ENCODE measurements at places on chromosomes 1 and 21.

- DNase-seq = no peak
Measured at GRCh38 chr1:154094411-154094810, 60.5 kb downstream of the NUP210L start.

DNA sequence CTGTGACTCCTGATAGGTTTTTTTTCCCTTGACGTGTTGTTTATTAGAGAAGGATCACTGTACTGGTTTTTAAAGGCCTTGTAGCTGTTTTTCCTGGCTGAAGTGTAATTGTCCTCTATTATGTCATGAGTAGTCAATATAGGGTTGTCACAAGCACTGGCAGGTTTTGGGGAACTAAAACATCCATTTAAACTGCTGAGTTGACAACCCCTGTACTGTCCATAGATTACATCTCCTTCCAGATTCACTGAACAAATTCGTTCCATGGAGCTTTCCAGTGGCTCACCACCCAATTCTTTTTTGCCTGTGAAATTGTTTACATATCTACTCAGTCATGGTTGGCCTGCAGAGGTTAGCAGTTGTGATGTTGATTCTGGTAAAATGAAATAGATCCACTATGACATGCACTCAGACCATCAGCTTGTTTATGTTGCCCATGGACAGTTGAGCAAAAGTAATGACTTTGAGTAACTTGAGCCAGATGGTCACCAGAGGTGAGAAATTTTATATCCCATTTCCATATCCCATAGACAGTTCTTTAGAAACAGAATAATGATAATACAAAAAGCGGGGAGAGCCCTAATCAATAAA lies 59.9 kb upstream of the QSOX1 start:
- DNase-seq = no peak

DNA sequence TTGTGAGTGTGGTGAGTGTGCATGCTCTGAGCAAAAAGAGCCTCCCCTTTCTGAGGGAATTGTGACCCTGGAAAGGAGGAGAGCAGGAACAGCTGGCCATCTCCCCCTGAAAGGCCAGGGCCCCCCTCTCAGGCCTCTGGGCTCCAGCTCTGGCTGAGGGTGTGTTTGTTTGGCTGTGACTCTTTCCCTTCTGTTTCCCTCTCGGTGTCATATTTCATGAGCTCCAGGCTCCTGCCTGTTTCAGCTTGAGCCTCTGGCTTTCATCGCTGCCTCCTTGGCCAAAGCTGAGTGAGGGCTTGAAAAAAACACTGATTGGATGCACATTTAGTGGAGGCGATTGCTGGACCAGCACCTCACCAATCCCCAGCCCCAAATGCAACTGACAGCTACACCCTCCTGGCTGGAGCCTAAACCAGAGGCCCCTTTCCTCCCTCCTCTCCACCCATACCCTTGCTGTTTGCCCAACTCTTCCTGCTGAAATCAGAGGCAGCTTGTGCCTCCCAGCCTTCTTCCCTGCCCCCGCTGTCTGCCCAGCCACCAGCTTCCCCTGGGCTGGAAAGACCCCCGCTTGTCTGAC lies 64.1 kb downstream of the DDR2 start:
- DNase-seq = no peak

- DNase-seq = no peak
Measured at GRCh38 chr1:207003210-207003609, 29.3 kb downstream of the C1orf116 start.

DNA sequence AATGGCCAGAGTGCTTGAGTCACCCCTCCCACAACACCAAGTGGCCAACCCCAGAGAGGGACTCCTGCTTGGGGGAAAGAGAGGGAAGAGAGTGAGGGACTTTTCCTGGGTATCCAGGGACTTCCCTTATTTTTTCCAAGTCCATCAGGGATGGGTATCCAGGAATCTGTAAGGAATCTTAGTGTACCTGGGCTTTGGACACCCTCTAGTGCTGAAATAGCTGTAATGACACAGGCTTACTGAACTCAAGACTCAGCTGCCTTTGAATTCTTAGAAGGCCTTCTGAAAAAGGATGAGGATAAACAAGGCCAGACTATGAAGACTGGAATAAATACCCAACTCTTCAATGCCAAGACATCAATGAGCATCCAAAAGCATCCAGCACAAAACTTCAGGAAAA lies 12.0 kb downstream of the TSHB start:
- no peak for DNase-seq

DNA sequence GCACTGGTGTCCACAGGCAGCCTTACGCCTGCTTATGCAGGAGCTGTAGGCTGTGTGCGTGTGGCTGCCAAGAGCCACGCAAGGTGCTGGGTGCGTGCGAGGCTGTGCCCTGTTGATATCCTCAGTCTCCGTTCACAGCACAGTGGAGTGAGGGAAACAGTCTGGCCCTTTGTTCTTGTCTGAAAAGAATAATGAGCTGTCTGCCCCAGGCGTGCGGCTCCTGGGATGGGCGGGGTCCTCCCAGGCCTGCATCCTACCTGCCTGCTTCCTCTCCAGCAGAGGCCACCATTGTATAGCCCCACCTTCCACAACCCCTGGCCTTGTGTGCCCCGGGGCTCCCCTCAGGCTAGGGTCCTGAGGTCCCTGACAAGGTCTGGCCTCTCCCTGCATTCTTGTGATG lies 47.0 kb upstream of the KDM4A start:
- DNase-seq = no peak

DNA sequence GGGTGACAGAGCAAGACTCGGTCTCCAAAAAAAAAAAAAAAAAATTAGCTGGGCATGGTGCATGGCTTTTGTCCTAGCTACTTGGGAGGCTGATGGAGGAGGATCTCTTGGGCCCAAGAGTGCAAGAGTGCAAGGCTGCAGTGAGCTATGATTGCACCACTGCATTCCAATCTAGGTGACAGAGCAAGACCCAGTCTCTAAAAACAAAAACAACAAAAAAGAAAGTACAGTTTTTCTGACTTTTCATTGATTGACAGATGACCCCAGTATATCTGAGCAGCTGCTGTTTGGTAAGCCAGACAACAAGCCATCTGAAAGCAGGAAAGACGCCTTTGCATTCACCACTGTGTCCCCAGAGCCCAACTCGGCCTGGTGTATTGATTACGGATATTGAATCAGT lies 10.9 kb upstream of the DPT start:
- no peak for DNase-seq

GRCh38 chr1:158506369-158506987 lies 34.5 kb downstream of the OR10R2 start:
- DNase-seq = peak; percentile 42

DNA sequence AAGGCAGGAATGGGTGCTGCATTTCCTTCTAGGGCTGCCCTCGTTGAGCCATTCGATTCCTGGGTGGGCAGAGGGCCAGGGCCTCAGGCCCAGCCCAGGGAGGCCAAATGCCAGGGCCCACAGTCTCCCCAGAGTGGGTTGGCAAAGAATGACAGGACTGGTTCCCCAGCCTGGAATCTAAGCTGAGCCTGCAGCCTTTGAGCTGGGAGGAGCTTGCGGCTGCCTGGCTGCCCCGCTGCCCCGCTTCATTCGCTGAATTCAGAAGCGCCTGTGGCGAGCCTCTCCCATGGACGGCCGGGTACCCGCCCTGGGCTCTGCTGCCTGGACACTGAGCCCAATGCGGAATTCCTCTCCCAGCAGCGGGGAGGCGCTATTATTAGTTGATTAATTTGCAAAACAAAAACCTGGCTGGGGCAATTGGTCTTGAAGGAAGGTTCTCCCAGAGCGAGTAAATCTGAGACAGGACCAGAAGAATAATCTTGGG lies 32.3 kb upstream of the TARDBP start:
- no peak for DNase-seq

DNA sequence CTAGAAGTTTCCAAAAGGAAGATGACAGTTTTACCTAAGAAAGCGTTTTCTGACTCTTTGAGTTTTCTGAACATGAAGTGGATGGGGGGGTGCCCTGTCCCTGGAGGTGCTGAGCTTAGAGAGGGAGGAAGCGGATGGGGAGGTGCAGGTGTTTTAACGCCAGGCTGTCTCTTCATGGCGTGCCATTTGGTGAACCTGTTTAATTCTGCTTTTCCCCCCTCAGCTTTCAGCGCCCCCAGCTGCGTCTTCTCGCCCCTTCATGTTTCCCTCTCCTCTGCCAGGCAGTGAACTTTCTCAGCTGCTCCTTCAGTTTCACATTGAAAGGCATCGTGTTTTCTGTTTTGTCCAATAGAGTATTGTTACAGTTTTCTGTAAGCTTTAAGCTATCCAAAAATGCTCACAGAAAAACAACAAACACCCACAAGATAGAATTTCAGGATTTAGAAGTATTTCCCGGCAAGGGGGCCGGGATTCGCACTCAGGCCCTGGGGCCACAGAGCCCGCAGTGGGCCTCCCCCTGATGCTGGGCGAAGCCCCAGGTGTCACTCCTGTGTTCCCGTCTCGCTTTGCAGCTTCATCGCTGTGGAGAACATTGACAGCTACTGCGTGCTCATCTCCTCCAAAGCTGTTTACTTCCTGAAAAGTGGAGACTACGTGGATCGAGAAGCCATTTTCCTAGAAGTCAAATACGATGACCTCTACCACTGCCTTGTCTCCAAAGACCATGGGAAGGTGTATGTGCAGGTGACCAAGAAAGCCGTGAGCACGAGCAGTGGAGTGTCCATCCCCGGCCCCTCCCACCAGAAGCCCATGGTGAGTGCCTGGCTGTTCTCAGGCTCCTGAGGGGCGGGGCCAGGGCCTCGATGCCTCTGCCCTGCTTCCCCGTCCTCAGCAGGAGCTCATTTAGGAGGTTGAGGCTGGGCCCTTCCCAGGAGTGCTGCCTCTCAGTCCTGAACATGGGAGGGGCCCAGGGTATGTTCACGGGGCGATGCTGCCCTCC lies 111.4 kb downstream of the DHRS3 start:
- no peak for DNase-seq

GRCh38 chr1:89692601-89693521 lies 59.9 kb downstream of the LRRC8C start:
- DNase-seq = no peak

- no peak for DNase-seq
Measured at GRCh38 chr1:153771841-153772593, 3.2 kb upstream of the SLC27A3 start.

DNA sequence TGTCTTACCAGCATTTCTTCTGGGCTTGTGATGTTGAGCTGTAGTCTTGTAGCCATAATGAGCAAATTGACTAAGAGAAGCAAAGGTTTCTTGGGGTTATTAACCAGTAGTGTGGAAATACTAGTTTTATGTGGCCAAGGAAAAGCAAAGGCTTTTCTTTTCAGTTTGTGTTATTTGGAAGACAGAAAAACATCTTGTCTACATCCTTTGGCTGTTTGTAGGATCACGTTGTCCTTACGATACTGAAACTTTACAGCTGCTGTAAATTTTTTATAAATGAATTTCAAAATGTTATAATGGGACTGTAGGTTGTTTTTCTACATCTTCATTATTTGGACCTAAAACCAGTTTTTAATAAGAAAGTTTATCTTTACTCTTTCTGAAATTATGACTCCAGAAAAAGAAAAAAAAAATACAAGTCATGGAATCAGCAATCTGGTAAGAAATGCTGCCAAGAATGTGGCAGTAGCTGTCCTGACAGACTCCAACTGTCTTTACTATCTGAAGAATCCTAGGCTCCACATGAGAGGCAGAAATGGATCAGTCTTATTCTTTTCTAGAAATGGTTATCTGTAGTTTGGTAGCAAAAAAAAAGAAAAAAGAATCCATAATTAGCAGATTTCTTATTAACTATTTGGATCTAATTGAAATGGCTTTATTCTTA lies 41.6 kb upstream of the QSOX1 start:
- DNase-seq = no peak

GRCh38 chr1:12174924-12175810 lies 8.4 kb downstream of the TNFRSF1B start:
- DNase-seq = no peak

GRCh38 chr21:21057349-21058062 lies 59.3 kb downstream of the NCAM2 start:
- DNase-seq = no peak

DNA sequence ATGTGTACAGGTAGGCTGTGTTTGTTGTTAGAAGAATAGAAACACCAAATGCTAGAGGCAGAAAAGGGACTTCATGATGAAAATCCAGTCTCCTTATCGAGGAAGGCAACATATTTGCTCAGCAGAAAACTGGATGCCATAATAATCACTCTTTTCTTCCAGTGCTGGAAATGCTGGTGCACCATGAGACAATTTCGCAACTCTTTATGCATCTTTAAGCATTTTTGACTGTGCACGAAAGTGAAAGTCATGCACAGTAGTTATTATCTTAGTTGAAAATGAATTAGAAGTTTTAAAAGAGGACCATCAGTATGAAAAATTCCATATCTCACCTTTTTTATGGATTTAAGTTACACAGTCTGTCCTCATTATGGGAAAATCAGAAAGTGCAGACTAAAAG lies 29.1 kb downstream of the SMYD2 start:
- no peak for DNase-seq

DNA sequence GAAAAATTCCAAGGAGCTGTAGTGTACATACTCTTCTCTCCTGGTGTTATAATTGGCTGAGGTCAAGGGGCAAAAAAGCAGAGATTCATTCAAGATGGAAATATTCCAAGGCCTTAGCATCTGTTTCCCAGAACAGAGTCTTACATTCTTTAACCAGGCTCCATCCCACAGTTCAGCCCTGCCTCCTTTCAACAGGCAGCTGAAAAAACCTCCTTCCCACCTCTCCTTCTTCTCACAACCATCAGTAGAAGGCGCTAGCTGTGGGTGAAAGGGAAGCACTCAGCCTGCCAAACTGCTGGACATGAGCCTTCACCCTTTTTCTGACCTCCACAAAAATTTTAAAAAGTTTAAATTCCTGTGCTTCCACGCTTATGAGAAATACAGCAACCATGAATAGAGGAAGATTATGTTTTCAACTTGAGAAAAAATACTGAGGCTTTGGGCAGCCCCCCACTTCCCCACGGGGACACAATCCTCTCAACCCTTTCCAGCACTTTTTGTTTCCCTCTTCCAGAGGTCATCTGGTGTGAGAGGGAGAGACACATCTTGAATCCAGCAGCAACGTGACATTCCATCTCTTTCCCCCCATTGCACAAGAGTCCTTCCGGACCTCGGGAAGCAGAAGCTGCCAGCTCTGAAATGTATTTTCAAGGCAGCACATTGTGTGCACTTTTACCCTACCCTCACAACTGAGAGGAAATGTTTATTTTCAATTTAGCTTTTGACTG lies 43.2 kb upstream of the FMO2 start:
- DNase-seq = no peak

DNA sequence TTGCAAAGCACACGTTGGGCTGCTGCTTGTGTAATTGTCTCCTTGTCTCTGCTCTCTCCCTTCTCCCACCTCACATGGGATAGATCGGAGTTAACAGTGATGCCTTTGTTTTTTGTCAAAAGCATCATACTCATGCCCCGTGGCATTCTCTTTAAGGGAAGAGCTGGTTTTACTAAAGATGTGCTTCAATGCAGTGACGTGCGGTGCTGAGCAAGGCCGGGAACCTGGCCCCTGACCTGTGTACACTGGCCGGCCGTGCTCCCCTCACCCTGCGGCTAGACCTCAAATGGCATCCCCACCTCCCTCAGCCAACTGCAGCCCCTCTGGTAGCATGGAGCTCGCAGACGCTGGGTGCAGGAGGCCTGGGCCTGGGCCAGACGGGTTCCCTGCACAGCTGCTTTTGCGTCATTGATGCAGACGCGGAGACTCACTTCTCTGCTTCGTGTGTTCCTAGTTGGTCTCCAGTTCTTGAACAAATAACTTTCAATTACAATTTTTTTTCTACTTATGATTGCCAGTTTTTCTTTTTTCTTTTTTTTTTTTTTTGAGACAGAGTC lies 19.9 kb downstream of the AGPAT3 start:
- DNase-seq = no peak

Data from CD4-positive, alpha-beta T cell treated with Interferon alpha-2 for 1 hour (primary cell).